ENCODE measurements at places on chromosomes 16 and 17.

- no peak for DNase-seq
Measured at GRCh38 chr17:64472564-64472963, 23.6 kb downstream of the MILR1 start.

GRCh38 chr16:49598383-49599170 is 225.0 kb downstream of the C16orf78 start:
- no peak for DNase-seq

- no peak for DNase-seq
Measured at GRCh38 chr17:8019665-8020650, 17.5 kb downstream of the GUCY2D start.

- no peak for DNase-seq
Measured at GRCh38 chr17:76532072-76532651, 5.3 kb downstream of the CYGB start.

DNA sequence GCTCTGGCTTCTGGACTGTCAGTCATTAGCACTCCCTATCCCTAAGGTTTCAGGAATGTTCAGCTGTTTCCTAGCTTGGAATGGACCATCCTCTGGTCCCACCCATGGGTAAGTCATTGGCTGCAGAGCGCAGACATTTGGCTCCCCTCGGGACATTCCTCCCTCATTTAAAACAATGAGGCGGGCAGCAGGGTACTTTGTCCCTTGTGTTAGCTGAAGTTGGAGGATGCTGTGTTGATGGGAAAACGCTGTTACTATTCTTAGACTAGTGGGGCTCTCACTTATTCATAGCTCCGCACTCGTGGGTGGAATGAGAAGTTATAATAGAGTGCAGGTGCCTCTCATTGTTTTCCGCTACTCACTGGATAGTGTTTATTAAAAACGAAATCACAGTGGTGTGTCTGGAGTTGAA is 673.8 kb downstream of the WWOX start:
- DNase-seq = no peak

GRCh38 chr16:2171601-2172178 is 16.1 kb downstream of the TRAF7 start:
- DNase-seq = no peak

GRCh38 chr16:27174798-27175197 is 28.5 kb upstream of the KDM8 start:
- no peak for DNase-seq

Measured in SK-N-MC (cell line).